T-helper 2 cell treated with Interferon-gamma antibody and Interleukin-4, amounts not matched to agents 100 ng/mL and 5 ng/mL, for 36 hours (primary cell): ENCODE measurements at places on chromosomes 6 and 20. TPM values are rescaled to one million over a fixed set of nuclear protein-coding genes. Genes with fewer than 3 reads are reported as not detected.

The CCM2L gene
- total RNA-seq = not detected in 2 replicates

The SAPCD1 gene
- 16.6 and 20.2 TPM in 2 replicates for total RNA-seq

The WFDC5 gene
- not detected in 2 replicates for total RNA-seq

The ZNFX1 gene
- 61.7 and 63.4 TPM in 2 replicates for total RNA-seq

The OR2B6 gene
- total RNA-seq = 0.30 TPM in 1 of 2 replicates, not detected in the other

The MMUT gene
- 16.5 and 16.9 TPM in 2 replicates for total RNA-seq

The PARD6B gene
- 4.1 and 4.5 TPM in 2 replicates for total RNA-seq

The ARMH2 gene
- total RNA-seq = 0.61 and 1.4 TPM in 2 replicates

The FLRT3 gene
- not detected in 2 replicates for total RNA-seq

The BFSP1 gene
- 3.7 and 4.1 TPM in 2 replicates for total RNA-seq

The TFAP2D gene
- not detected in 2 replicates for total RNA-seq

The RING1 gene
- 41.2 and 41.6 TPM in 2 replicates for total RNA-seq

The NINL gene
- 3.4 and 5.2 TPM in 2 replicates for total RNA-seq

The FOXC1 gene
- total RNA-seq = not detected in 2 replicates

The IL17F gene
- not detected in 2 replicates for total RNA-seq

The HTR1E gene
- total RNA-seq = not detected in 2 replicates

The TINAG gene
- not detected in 2 replicates for total RNA-seq

The MYT1 gene
- total RNA-seq = not detected in 2 replicates

The MYB gene
- 75.7 and 77.9 TPM in 2 replicates for total RNA-seq

The HLA-DQB1 gene
- 7.0 and 10.0 TPM in 2 replicates for total RNA-seq

The STMND1 gene
- not detected in 2 replicates for total RNA-seq

The TBX18 gene
- total RNA-seq = not detected in 2 replicates

The CCN6 gene
- total RNA-seq = not detected in 2 replicates

The EPHA7 gene
- total RNA-seq = not detected in 2 replicates

The PAK5 gene
- total RNA-seq = not detected in 2 replicates

The BTNL2 gene
- total RNA-seq = not detected in 2 replicates

The FYN gene
- total RNA-seq = 119 and 125 TPM in 2 replicates

The HDGFL1 gene
- total RNA-seq = not detected in 2 replicates

The SEMG2 gene
- total RNA-seq = not detected in 2 replicates

The C6orf141 gene
- 0.39 and 0.55 TPM in 2 replicates for total RNA-seq

The ADGB gene
- total RNA-seq = not detected in 2 replicates

The VGLL2 gene
- total RNA-seq = not detected in 2 replicates

The RAD21L1 gene
- not detected in 2 replicates for total RNA-seq

The CTAGE9 gene
- not detected in 2 replicates for total RNA-seq

The CDSN gene
- not detected in 2 replicates for total RNA-seq

The MCHR2 gene
- not detected in 2 replicates for total RNA-seq

The DPPA5 gene
- not detected in 2 replicates for total RNA-seq

The GNMT gene
- 0.98 and 1.00 TPM in 2 replicates for total RNA-seq
